Prostate gland (tissue), 2 donors: ENCODE measurements at places on chromosomes 7 and 10.

DNA sequence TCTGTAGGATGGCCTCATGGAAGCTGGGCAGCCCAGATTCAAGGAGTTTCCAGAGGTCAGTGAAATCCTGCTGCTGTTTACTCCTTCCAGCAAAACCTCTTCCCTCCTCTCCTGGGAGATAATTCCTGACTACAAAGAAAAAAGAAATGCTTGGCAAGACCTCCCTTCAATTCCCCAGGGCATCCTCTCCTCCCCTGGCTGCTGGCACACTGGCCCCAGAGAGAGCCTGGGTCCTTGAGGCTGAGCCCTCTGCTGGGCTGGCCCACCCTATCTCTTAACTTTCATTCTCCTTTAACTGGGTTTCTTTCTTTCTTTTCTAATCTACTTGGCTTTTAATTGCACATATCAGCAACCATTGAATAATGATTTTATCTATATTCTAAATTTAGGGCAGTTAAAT, 7.7 kb downstream of the DRGX start:
- no peak for DNase-seq

DNA sequence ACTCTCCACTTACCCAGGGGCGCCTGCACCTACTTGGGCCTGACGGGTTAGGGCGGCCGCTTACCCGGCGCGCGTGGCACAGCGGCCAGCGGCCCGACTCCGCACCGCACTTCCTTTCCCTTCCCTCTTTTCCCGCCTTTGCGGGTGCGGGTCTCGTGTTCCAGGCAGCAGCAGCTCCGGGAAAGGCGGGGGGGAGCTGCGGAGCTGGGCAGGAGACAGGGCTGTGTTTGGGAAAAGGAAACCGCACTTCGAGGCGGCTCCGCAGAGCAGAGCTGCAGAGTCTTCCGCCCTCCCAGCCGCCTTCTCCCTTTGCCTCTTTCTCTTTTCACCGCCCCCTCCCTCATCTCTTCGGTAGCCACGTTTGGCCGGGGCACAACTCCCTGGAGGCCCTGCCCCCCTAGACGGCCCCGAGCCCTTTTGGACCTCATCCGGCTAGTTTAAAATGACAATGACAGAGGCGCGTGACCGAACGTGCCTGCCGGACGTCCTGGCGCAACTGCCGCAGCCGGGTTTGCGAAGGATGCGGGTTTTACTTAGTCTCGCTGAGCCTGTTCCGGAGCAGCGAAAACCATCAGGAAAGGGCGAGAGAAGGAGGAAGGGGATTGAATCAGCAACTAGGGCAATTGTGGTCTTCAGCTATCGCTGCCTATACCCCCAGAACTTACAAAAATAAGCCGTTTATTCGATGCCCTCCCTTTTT, 7.9 kb upstream of the PAX2 start:
- no peak for DNase-seq

- no peak for DNase-seq
These were observed 121.9 kb downstream of the PTPN20 start for GRCh38 chr10:47033081-47033480.

- no peak for DNase-seq
These were observed 91.6 kb downstream of the HECW1 start for GRCh38 chr7:43204081-43204480.

- no peak for DNase-seq
These were observed 243.6 kb downstream of the KCNMA1 start for GRCh38 chr10:77393821-77394501.

DNA sequence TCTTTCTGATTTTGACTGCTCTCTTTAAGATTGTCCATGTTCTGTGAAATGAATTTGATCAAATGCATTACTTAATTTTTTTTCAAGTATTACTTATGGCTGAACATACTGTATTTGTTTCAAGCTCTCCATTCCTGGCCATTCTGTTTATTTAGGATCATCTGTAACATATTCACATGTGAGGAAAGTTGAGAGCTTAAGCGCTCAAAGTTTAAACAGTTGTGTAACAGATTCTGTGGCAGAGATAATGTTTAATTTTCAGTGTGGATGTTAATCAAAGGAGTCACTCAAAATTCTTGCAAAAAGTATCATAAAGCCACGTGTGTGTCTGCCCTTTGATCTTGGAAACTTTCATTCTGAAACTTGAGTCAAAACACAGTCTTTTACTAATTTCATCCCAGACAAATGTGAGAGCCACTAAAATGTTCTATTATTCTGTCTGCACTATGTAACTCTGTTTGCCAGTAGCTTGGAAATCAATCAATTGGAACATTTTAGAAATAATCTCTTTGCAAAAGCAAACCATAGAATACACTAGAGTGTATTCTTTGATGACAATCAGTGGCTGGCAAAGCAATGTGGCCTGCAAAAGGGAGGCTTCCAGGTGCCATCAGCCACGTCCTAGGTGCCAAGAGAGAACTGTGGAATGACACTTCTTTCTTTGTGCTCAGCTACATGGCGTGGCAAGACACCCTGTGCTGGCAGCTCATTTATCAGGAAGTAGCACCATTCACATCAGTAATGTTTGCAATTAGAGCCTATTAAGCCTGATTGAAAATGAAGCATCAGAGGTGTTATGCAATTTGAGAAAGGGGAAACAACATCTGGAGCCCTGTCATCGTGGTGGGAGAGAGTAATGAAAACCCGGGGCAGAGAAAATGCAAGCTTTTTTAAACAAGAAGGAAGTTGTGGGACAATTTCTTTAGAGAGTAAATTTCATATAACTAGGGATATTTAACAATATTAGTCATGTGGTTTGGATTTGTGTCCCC, 40.9 kb downstream of the ARL5B start:
- no peak for DNase-seq

GRCh38 chr10:101839416-101840063, 4.1 kb downstream of the KCNIP2 start:
- DNase-seq: no peak
